Left lobe of liver (tissue), 2 donors: ENCODE measurements at places on chromosomes 13 and 19. TPM values are rescaled to one million over a fixed set of nuclear protein-coding genes. Genes with fewer than 3 reads are reported as not detected.

Gene NEK5
- total RNA-seq = 0.05 TPM

- DNase-seq = no peak
These were observed 614.4 kb downstream of the KCTD12 start for GRCh38 chr13:76271728-76272232.

DNA sequence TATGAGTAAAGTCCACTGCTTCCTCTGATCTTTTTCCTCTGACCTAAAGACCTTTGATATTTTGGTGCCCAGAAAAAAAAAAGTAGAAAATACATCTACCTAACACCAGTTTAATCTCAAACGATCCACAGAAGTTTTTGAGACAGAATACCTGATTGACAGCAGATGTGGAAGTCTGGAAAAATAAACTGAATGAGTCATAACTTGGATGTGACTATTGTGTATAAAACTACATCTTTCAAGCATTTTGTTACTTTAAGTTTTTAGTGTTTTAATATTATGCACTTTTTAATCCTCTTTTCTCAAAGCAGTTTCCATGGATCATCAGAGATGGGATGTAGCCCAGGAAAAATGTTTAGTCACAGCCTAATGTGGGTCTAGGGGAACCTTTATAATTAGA lies 216.1 kb downstream of the SLITRK1 start:
- no peak for DNase-seq

- DNase-seq = no peak
These were observed 150.4 kb downstream of the GGACT start for GRCh38 chr13:100438059-100438788.

Gene MEIS3
- total RNA-seq = 1.0 TPM

GRCh38 chr13:46543287-46543686 lies 9.7 kb upstream of the LRCH1 start:
- DNase-seq = no peak

Gene CRX
- total RNA-seq = not detected

DNA sequence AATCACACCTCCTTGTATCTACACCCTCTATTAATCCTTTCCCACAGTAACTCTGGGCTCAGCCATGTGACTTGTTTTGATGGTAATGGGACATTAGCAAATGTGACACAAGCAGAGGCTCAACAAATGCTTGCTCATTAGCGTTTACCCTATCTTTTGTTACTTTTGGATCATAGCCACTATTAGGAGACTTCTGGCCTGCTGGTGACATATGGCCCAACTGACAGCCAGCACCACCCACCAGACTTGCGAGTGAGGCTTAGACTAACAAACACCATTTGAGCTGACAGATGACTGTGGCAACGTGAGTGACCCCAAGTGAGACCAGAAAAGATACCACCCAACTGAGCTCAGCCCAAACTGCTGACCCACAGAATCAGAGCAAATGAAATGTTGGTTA lies 154.1 kb downstream of the OLFM4 start:
- DNase-seq = no peak

DNA sequence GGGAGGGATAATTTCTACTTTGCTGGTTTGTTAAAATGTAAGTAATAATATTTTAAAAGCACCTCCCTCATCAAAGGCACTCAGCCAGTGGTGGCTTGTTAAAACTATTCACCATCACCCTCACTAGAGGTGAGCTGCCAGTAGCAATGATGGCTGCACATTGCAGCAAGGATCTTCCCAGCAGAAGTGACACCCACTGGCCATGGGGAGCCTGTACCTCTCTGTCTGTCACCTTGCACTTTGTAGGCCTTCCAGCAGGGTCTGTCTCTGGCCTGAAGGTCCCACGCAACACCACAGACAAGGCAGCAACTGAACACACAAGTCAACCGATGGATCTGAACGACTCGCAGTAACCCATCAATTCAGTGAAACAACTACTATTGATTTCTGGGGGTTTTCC lies 47.3 kb upstream of the C13orf42 start:
- no peak for DNase-seq

Gene TMEM221
- 0.15 TPM for total RNA-seq

DNA sequence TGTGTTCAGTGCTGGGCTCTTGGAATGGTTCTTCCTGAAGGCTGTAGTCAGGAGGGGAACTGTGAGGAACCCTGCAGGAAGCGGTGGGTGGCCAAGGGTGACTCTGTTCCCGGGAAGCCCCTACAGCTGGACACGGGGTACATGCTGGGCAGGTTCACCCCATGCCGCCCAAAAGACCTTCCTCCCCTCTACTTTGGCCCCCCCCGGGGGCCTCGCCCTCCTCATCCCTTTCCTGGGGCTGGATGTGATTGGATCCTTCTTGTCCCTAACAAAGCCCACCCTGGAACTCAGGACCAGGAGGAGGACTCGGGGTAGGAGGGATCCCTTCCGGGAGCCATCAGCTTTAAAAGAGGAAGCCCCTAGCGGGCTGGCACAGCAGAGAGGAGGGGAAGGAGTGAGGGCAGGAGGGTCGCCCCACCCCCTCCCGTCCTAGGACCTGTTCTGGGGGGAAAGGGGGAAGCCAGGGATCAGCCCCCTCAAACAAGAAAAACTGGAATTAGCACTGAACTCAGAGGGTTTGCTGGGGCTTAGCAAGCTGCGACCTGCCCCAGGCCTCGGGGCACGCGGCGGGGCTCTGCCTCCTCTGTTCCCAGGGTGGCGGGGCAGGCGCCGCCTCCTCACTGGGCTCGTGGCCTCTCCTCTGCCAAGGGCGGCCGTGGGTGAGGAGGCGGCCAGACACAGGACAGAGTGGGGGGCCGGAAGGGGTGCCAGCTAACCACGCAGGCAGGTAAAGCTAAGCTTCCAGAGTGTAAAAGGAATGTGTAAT lies 4.0 kb downstream of the CEBPA start:
- DNase-seq = peak; percentile 89

GRCh38 chr19:12913851-12914690 lies 5.0 kb downstream of the SYCE2 start:
- DNase-seq = no peak

- DNase-seq = no peak
These were observed 19.5 kb upstream of the MEIS3 start for GRCh38 chr19:47438793-47439220.

Gene MATK
- 0.48 TPM for total RNA-seq

- DNase-seq = no peak
These were observed 15.9 kb downstream of the KL start for GRCh38 chr13:33032037-33032625.

DNA sequence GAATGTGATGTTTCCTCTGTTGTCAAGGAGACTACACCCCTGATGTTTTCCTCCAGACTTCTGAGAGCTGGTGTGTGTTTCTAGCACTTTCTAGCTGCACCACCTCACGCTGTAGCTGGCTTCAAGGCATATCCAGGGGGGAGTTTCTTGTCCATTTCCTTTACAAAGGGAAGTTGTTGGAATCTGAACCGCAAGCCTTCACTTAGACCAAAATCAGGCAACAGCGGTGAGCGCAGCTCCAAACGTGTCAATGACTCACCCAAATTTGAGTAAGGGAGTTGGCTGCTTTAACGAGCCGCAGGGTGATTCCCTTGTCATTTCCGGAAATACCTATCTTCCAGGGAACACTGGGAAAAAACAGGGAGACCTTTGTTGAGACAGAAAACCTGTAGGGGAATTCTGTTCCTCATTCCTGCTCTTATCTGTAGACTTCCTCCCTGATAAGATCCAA lies 2.5 kb downstream of the LDLR start:
- no peak for DNase-seq

GRCh38 chr19:35885904-35886303 lies 14.4 kb downstream of the NFKBID start:
- no peak for DNase-seq

GRCh38 chr13:94065741-94066140 lies 413.7 kb downstream of the DCT start:
- DNase-seq = no peak

Gene CILP2
- 0.10 TPM for total RNA-seq

- no peak for DNase-seq
These were observed 3.1 kb upstream of the MEGF8 start for GRCh38 chr19:42322305-42322704.

DNA sequence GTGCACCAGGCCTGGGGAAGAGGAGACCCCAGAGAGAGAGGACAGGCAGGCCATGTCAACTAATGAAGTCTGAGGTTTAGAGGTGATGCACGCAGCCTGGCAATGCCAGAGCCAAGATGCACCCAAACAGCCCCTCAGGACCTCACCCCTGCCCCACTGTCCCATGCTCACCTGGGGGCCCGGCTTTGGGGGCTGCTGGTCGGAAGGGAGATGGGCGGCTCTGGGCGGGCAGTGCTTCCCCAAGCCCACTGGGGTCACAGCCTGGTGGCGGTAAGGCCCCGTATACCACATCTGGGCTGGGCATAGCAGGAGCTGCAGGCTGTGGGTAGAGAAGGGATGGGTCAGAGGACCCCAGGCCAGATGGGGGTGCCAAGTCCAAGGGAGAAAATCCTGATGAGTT lies 8.6 kb upstream of the TMEM161A start:
- DNase-seq = no peak

Gene UGGT2
- 7.3 TPM for total RNA-seq

DNA sequence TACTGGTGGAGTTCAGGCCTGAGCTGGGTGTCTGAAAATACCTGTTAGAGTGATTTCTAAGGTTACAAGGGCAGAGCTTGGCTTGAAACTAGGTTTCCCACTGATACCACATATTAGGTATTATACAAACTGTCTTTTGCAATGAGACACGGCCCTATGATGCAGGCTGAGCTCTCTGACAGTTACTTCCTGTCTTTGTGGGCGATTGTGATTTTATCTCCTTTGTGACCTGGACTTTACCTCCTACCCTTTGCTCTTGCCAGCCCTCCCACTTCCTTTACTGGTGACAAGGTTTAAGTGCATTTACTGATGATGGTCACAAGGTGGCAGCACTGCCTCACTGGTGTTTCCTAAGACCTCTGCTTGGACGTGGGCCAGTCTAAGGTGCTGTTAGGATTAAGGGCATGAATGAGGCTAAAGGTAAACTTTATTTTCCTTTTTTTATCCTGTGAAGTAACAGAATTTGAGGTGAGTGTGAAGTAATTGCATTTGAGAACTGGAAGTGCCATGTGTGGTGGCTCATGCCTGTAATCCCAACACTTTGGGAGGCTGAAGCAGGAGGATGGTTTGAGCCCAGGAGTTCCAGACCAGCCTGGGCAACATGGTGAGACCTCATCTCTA lies 7.7 kb upstream of the CXCL17 start:
- DNase-seq = peak; percentile 93

Gene DIRAS1
- 0.10 TPM for total RNA-seq

DNA sequence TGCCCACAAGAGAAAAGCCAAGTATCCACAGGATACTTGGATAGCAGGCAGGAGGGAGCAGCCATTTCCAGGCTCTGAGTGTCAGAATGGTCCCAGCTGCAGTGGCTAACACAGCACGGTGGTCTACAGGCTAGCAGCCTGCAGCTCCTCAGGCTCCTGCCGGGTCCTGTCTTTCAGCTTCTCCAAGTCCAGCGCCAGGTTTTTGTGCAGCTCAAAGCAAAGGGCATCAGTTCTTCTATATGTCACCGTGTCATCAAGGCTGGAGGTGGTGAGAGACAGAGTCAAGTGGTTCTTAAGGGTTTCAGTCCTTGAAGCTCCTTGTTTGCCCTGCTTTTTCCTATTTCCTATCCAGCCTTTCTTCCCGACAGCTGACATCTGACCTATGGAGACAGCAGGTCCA lies 188.6 kb downstream of the NUFIP1 start:
- DNase-seq = no peak

Gene PPM1N
- 0.86 TPM for total RNA-seq

DNA sequence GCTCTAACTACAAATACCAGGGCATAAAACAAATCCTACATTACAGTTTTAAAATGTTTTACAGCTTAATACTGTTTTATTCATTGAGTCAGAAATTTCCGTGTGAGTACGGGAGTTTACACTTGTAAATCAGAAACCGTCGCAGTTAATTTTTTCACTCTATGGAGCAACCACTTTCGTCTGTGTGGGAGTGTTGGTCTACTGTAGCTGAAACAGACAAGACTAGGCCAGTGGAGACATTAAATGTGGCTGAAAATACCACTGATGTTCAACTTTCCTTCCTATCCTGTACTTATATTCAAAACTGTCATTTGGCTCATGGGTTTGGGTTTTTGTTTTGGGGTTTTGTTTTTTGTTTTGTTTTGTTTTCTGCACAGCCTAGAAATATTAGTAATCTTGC lies 268.7 kb downstream of the DCT start:
- no peak for DNase-seq

DNA sequence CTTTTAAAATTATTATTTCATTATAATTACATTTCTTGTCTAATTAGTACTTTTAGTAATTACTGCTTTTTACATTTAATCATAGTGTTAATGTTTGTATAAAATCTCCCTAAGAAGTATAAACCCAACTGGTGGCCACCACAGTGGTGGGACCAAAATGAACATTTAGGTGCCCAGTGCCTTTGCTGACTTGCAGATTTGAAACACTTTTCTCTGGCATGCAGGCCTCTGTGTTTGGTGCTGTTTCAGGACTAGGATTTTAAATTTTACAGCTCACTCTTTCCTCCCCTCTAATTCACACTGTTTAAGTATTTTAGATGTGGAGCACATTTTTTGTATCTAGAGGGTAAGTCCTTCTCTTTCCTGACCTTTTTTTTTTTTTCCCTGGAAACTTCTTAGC lies 17.5 kb downstream of the UBAC2 start:
- DNase-seq = no peak

Gene VSIG10L
- 1.8 TPM for total RNA-seq

GRCh38 chr19:20423381-20424197 lies 142.0 kb downstream of the ZNF737 start:
- peak; percentile 45 for DNase-seq

Gene CEACAM8
- 0.33 TPM for total RNA-seq

DNA sequence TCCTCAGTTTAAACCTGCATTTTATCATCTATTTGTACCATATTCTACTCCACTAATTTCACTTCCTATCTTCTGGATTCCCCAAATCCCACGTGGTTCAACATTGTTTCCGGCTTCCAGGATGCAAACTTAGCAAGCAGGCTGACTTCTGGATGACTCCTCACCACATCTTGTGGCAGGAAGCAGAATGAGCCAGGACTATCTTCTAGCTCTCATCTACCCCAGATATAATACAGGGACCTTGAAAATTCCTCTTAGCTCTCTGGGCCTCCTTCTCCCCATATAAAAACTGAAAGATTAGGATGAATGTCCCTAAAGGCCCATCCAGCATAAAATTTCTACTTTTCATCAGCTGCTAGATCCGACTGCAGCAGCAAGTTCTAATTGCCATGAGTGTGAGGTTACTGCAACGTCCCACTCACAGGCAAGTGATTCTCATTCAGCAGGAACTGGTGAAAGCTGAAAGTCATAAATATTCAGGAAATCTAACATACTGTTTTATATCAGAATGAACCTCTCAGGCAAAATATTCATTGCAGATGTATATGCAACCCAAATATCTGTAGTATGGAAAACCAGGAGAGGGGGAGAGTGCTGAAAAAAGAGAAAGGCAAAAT lies 93.4 kb downstream of the KCTD12 start:
- no peak for DNase-seq

GRCh38 chr13:103068836-103069235 lies 2.6 kb upstream of the SLC10A2 start:
- DNase-seq = no peak
